NB4 (cell line): ENCODE measurements at places on chromosomes 7 and 10.
A peak's percentile ranks its signal among the peaks of the same experiment; 100 is the strongest.

GRCh38 chr7:100446040-100446439, 9.7 kb upstream of the PPP1R35 start:
- DNase-seq, result no peak

DNA sequence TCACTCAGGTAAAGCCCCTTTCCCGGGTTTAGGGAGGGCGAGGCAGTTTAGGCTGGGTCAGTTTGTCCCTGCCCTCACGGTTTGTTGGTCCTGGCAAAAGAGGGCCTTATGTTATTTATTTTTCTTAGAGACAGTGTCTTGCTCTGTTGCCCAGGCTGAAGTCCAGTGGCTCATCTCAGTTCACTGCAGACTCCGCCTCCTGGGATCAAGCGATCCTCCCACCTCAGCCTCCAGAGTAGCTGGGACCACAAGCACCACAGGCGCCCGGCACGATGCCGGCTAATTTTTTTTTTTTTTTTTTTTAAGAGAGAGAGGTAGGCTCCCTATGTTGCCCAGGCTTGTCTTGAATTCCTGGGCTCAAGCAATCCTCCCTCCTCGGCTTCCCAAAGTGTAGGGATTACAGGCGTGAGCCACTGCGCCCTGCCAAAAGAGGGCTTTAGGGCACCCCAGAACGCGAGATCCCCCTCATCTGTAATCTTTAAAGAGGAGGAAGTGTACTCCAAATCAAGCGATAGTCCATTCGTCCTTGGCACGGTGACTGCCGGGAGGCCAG, 626 bp upstream of the BMS1 start:
- peak; percentile 6 for DNase-seq

- peak; percentile 74 for DNase-seq
Observed at GRCh38 chr7:6705959-6706665, 635 bp downstream of the ZNF12 start.

DNA sequence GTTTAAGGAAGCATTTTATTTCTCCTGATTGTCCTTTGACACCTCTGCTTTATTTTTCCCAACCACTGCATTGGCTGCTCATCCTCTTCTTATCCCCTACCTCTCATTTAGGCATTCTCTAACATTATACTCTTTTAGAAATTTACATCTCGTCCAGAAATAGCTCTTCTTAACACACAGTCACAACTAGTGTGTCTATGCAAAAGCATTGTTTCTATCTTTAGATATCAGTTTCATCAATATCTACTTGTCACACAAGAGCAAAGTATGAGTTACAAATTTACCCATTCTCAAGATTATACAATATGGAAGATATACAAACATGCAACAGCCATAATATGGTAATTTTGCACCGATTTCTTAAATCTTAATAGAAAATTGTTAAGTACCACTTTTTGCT, 35.7 kb upstream of the MDFIC start:
- no peak for DNase-seq

DNA sequence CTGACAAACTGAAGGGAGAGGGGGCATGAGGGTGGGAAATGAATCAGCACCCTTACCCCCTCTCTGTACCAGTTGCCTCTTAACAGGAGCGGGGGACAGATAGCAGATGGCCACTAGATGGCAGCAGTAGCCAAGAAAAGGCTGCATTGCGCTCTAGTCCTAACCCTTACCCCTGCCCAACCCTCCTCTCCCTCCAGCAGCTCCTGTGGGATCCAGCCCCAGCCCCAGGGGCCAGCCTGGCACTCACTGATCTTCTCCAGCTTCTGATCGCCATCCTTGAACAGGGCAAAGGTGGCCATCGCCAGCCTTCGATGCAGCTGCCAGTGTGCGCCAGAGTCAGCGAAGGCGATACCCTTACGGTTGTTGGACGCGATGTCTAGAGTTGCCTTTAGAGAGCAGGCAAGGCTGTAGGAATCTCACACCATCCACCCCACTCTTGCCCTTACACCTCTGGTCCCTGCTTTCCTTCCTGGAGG, 2.2 kb downstream of the CYP17A1 start:
- DNase-seq, result peak; percentile 84

DNA sequence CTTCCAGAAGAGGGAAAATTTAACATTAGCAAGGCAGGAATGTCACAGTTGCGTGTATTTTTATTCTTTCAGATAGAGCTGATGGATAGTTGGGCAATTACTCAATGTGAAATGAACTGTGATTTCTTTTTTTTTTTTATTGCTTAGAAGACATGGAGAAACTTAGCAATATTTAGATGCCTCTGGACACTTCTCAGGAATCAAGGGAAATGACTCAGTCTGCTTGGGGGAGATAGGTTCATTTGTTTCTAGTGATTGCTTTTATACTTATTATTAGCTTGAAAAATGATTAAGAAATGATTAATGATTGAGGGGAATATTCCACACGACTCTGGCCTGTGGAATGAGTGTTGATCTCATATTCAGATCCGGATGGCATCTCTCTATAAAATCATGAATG, 33.1 kb upstream of the TBX20 start:
- DNase-seq, result no peak

GRCh38 chr10:107631876-107632275, 467.4 kb upstream of the SORCS1 start:
- no peak for DNase-seq

- no peak for DNase-seq
Observed at GRCh38 chr10:102831322-102832071, 5.7 kb downstream of the CYP17A1 start.

GRCh38 chr10:99730026-99730425, 1.9 kb downstream of the COX15 start:
- no peak for DNase-seq

DNA sequence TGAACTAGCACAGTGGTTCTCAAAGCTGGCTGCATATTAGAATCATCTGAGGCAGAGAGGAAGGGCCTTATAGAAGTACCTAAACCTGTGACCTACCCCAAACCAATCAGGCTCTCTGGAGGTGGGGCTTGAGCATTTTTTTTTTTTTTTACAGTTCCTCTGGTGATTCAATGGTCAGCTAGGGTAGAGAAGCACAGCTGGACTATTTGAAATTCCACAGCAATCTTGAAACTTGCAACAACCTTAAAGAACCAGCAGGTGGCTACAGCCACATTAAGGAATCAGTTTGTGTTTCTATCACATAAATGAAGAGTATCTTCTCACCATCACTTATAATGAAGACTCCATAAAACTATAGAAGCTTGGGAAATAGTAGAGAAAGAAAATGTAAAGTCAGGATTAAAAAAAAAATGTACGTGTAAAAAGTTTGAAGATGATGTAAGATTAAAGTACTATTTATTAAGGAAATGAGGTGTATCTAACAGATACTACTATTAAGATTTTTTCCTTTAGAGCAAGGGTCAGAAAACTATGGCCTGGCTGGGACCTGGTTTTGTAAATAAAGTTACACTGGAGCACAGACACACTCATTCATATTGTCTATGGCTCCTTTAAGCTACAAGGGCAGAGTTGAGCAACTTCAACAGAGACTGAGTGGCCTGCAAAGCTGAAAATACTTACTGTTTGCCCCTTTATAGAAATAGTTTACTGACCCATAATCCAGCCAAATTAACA, 3.8 kb downstream of the RTKN2 start:
- peak; percentile 76 for DNase-seq

DNA sequence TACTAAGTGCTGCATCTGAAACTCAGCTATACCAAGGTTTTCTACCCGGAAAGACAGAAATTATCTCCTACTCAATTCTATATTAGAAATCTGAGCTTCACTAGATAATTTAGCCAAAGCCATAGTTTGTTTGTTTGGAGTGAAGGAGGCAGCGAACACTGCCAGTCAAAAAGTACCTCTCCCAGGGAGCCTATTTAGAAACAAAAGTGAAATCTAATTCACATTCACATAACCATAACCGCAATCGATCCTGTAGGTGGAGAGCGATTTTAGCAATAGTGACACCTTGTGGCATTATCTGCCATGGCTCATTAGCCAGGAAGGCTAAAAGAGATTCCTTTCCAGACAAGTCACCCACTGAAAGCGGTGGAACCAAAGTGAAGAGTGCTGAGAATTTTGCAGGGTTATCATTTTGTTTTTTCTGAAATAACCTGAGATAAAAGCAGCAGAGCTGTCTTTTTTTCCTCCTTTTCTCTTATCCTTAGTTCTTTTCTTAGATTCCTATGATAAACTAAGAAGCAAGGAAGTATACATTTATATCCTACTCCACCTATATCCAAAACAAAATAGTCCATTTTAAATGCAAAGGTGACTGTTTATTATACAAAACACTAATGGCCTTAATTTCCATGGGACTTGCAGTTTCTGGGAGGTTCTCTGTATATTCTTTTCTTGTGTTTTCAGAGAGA, 83.7 kb upstream of the BET1 start:
- peak; percentile 68 for DNase-seq

DNA sequence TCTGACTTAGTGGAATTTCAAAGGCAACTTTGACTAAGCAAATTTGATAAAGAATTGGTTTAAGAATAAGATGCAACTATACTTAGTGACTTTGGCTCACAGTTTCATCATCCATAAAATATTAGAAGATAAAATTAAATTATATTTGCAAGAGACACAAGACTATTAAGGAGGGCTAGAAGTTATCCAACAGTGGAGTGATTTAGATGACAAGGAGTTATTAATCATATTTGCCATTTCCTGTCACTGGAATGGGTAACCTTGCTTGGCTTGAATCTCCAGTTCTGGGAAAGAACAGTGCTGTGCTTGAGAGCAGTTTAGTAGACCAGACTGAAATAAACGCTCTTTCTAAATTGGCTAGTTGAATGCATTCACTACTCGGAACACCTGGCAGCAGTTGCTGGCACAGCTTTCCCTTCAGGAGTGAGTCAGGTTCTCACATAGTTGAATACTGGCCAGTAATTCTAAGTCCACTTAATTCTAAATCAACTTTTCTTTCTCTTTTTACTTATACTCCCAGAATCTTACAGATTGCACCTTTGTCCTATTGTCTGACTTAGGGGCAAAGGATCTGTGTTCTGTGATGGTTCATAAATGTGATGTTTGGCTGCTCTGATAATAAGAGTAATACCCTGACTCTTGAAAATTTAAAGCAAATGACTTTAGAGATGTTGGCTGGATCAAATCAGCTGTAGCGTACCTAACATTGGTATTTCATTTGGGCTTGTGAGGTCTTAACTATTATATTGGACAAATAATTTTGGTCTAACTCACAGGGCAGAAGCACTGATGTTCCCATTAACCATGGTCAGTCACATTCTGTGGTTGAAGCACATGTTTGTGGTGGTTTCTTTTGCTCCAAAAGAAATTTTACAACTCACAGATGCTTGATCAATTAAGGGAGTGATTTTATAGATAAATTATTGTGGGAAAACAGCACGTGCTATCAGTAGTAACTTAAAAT, 16.6 kb downstream of the STMP1 start:
- DNase-seq, result no peak

- DNase-seq, result no peak
Observed at GRCh38 chr10:108638225-108638624, 1285.1 kb downstream of the XPNPEP1 start.

DNA sequence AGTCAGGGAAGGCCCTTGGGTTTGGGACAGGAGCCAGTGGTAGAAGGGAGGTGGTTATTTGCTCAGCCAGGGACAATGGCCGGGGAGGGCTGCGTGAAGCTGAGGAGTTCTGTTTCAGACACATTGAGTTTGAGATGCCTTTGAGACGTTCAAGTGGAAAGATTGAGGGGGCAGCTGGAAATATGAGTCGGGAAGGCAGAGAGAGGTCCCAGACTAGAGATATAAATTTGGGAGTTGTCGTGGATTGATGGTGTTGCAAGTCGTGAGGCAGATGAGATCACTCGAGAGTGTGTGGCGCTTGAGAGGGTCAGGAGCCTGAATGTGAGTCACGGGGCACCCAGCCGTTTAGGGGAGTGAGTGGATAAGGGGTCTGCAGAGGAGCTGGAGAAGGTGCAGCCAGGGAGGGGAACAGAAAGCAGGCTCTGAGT, 73.3 kb downstream of the ZMIZ1 start:
- DNase-seq, result peak; percentile 61

DNA sequence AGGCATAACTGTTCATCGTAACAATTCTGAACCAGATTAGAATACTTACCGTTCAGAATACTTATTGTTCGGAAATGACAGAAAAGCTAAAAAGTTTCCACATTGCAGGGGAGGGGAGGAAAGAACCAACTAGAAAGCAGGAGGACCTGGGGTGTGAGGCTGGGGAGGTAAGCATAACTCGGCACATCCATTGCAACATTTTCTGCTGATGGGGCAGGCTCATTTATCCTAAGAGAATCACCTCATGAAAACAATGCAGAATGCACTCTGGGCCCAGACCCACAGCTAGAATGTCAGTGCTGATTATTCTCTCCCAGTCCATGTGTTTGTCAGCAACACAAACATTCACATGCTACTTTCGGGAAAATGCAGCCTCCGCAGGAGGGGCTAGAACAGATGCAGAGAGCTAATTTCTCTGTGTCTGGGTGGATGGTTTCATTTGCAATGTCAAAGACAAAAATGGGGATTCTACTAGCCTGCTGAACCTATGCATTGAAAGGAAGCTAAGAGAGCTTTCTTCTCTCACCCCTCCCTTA, 9.6 kb downstream of the DNMBP start:
- no peak for DNase-seq

- peak; percentile 88 for DNase-seq
Observed at GRCh38 chr7:92778972-92779371, 57.4 kb downstream of the CDK6 start.

GRCh38 chr10:99461230-99461629, 30.8 kb upstream of the GOT1 start:
- no peak for DNase-seq

DNA sequence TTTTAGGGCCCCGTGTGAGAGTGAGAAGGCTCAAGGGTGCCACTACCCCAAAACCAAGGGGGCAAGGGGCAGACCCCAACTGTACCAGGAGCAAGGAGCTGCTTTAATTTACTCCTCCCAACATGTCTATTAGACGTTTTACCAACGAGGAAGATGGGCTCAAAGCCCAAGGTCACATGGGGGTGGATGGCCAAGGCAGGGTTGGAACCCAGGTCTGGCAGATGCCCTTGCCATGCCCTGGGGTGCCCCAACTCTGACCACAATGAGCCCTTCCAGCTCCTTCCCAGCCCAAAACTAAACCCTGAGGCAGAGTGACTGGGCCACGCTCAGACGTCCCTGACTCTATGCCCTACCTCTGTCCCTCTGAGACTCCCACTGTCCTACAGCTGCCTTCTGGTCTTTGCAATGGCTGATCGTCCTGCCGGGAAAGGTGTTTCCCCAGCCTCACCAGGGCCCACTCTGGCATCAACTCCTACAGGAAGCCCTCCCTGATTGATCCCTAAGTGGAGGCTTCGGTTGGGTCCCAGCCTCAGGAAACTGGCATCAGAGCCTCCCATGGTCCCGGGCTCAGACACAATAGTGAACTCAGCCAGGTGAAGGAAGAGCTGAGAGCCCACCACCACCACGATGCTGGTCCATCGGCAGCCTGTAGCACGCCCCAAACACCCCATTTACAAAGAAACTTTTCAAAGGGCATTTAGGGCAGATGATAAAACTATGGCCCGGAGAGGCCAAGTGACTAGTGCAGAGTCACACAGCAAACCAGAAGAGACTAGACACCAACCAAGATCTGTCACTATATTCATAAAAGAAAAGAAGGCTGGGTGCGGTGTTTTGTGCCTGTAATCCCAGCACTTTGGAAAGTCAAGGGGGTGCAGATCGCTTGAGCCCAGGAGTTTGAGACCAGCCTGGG, 60.2 kb upstream of the MYL10 start:
- DNase-seq, result no peak

- DNase-seq, result no peak
Observed at GRCh38 chr7:17021205-17021604, 139.4 kb upstream of the AGR3 start.
